Pancreas (tissue), 10 donors: ENCODE measurements at places on chromosomes 5 and 9.

GRCh38 chr9:89640361-89640760, 35.5 kb downstream of the GADD45G start:
- no peak for DNase-seq

DNA sequence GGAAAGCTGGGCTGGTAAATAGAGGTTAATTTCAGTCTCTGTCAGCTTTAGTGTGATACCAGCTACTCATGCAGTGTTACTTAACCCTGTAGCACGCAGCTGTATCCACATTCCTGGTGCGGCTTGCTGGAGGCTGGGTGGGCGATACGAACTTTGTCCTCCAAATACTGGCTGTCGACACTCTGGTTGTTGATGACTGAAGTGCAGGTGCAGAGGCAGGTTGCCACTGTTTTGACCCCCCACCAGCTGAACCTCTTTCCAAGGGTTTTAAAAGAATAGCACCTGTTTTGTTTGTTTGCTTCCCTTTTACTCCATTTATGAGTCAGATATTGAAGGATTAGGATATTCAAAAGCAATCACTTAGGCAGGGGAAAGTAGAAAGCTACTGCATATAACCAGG, 4.4 kb upstream of the RABGAP1 start:
- no peak for DNase-seq

DNA sequence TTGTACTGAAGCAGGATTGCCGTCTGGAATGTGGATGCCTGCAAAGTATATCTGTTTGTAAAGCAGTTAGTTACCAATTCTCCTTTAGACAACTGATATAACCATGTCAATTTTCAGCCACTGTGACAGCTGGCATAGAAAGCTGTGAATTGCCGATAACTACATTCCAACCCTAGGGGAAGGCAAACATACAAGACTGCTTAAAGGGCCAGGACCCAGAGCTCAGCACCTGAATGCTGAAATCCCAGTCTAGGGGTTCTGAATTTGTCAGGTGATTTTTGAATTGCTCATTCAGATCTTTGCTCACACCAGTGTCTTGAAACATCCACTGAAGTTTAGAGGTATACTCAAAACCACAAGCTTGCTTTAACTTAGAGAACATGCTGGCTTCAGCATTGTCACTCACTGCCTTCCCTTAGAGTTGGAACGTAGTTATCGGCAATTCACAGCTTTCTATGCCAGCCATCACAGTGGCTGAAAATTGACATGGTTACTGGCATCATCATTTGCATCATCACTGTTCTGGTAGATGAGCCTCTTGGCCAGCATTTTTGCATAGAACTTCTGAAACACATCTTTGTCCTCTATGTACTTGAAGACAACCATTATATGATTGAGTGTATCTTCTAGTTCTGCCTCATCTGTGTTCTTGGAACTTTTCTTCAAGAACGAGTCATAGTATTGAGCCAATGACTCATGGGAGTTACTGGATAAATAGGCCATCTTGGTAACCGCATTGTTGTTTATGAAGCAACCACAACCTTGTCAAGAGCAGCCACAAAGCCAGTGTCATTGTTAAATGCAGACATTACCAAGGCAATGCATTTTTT, 82.1 kb downstream of the CCDC192 start:
- DNase-seq, result no peak

DNA sequence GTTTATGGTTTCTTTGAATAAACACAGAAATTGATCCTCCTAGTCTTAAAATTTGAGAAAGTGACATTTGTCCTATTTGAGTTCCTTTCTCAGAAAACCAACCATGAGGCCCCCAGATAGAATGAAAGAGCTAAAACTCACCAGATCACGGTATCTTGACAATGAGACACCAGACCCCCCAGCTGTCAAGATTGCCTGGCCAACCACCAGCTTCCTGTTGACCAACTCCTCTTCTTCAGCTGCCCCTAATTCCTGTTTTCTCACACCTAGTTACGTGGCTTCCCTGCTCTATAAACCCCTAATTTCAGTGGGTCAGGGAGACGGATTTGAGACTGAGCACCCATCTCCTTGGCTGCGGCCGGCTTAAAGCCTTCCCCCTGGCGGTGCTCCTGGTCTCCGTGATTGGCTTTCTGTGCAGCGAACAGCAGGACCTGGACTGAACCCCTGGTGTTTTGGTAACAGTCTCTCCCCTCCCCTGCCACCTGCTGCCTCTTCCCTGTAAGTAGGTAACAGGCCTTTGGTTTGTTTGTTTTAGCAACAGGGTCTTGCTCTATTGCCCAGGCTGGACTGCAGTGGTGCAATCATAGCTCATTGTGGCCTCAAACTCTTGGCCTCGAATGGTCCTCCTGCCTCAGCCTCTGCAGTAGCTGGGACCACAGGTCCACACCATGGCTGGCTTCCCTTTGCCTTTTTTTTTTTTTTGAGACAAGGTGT, 4.8 kb upstream of the ENTPD2 start:
- DNase-seq, result no peak

DNA sequence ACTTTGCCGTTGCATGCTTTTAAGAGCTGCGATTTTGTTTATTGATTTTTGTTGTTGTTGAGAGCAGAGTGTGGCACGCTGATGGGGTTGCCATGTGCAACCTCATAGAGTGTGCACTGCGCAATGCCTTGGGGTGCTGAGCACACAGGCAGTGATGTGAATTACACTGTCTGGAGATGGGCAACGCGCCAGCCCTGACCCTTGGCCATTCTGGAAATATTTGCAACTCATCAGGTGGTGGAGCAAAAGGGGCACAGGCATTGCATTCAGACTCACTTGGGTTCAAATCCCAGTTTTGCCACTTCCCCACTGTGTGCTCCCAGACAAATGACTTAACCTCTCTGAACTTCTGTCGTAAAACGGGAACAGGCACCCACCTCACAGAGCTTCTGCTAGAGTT, 25.6 kb downstream of the DUSP1 start:
- no peak for DNase-seq

DNA sequence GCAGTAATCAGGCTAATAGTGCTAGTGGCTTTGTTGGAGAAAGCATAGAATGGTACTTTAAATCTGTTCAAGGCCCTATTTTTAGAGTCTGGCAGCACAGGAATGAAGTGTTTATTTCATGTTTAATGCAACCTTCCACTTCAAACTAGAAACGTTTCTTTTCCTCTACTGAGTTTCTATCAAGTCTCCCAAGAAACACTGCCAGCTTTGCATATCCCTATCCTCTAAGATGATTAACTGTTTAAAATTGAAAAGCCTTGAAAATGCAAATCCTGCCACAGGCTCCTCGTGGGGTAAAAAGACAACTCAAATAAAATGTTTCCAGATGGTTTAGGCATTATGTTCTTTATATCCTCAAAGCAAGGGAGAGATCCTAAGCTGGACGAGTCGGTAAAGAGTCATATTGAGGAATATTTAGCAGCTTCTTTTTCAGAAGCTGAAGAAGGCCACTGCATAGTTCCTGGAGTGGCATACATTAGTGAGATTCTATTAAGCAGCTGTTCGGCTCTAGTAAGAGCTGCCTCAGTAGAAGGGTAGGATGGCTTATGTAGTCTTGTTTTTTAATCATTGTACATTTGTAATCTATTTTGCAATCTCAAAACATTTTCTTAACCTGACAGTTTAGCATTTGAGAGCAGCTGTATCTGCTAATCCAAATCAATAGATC, 251.2 kb downstream of the CHSY3 start:
- no peak for DNase-seq

DNA sequence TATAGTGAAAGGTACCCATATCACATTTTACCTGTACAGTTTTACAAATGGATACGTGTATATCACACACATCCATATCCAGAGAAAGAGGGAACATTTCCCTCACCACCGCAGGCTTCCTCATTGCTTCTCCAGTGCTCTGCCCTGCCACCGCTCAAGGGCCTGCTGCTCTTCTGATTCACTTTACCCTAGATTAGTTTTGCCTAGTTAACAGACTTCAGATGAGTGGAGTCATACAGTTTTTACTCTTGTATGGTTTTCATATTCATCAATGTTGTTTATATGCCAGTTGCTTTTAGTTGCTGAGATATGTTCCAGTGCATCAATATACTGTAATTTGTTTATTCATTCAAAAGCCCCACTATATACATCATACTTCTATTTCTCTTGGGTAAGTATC, 53.9 kb upstream of the POMT1 start:
- peak; percentile 1 for DNase-seq

DNA sequence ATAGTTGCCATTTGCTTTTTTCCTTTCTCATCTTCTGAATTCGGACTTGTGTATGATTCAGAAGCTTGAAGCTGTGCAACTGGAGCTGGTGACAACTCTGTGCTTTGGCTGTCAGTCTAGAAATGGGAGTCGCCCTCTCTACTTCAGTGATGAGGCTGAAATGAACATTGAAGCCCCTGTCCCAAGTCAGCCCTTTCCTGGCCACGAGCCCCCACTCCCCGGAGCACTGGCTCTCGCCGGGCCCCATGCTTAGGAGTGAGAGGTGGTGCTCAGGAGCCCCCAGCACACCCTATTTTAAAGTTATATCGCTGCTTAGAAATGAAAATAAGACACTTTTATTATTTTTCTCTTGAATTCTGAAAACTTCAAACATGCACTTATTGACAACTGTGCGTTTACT, 66.0 kb downstream of the PSMB7 start:
- DNase-seq, result no peak

DNA sequence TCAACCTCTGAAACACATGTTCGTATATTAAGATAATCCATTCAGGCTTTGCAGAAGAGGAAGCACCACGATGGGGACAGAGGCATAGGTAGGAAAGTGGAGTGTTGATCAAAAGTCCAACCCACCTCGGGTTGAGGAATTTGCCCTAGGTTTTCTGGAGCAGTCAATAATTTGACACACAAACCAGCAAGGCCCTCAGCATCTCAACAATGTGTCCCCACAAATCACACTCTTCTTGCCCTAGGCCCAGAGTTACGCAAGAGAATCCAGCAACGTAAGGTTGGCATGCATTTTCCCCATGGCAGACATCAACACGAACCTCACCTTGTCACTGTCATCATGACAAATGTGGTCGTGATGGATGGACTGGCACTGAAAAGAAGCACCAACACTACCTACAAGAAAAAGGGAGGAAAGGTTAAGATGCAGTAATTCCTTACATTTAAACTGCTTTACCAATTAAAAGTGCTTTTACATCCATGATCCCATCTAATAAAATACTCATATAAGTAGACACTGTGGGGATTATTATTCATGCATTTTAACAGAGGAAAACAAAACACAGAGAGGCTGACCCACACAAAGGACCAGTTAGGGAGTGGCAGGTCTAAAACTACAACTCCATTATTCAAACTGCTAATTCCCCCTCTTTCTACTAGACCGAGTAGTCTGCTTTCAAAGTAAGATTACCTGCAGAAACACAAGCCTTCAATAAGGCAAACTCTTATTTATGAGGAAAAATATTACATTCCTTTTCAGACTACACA, 24.4 kb upstream of the RNF38 start:
- DNase-seq, result no peak

DNA sequence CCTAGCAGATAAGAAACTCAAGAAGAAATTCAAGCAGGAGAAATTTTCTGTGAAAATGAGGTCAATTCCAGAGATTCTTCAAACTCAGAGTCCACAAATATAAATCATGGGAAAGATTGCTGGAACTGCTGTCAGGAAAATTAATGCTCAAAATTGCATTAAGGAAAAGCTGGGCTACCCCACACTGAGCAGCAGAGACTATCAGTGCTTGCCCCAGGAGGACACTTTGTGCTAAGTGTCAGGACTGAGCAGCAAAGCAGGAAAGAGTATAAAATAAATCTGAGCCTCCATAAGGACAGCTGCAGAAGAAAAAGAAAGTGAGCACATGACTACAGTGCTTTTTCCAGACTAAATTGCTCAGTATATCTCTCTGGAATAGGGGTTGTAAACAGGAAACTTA, 81.6 kb downstream of the RGS7BP start:
- DNase-seq, result no peak

GRCh38 chr9:136994888-136995230, 1.5 kb downstream of the CLIC3 start:
- DNase-seq, result no peak

DNA sequence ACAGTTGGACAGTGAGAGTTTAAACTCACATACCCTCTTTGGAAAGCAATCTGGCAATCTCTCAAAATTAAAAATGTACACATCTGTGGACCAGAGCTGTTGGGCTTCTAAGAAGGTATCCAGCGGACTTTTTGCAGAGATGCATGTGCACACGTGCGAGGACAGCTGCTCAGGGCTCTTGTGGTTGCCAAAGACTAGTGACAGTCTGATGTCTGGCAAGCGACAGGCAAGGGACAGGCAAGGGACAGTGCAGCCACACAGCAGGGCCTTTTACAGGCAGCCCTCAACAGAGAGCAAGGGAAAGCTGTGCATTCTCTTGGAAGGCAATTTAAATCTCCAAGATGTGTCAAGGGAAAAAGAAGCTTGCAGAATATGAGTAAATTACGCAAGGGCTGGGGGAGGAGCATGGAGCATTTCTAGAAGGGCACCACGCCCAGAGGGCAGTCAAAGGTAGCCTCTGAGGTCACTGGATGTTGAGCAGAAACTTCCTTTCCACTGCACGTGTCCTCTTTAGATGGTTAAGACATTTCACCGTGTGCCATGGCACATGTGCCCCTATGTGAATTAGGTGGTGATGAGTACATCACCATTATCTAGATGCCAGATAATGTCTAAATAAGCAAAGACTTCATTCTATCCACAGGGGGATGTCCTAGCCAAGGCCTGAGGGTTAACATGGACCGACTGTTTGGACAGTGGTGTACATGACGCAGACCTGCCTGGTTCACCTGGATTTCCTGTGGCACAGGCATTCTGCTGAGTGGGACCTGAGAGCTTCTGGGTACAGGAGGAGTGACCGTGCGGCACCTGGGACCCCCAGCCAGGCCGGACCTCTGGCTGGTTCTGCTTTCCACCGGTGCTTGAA, 9.1 kb downstream of the GFPT2 start:
- DNase-seq, result no peak

- DNase-seq, result no peak
These were observed 340.3 kb downstream of the KCTD16 start for GRCh38 chr5:144510845-144511579.

DNA sequence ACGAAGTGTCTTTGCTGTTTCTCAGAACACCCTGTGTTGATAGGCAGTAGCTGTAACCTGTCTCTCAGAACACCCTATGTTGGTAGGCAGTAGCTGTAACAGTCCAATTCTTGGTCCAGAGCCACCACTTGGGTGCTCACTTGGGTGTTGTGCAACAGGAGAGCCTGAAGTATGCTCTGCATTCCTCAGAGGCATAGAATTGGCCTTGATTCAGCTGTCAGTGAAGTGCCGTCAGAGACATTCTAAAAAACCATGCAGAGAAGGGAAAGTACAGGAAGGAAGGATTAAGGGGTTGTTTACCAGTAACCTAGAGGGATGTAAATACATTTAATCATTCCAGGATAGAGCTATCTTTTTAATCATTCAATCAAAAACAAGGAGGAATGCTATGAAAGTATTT, 231.2 kb downstream of the ARRDC3 start:
- peak; percentile 51 for DNase-seq

GRCh38 chr9:81082221-81082620, 607.1 kb downstream of the TLE1 start:
- no peak for DNase-seq

DNA sequence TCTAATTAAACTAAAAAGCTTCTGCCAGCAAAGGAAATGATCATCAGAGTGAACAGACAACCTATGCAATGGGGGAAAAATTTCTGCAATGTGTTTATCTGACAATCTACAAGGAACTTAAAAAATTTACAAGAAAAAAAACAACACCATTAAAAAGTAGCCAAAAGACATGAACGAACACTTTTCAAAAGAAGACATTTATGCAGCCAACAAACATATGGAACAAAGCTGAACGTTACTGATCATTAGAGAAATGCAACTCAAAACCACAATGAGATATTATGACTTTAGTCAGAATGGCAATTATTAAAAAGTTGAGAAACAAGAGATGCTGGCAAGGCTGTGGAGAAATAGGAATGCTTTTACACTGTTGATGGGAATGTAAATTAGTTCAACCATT, 530.4 kb upstream of the DAB2 start:
- DNase-seq, result no peak

- DNase-seq, result no peak
These were observed 10.5 kb upstream of the AHRR start for GRCh38 chr5:310941-311434.
